ENCODE measurements at places on chromosomes 1 and 21.

DNA sequence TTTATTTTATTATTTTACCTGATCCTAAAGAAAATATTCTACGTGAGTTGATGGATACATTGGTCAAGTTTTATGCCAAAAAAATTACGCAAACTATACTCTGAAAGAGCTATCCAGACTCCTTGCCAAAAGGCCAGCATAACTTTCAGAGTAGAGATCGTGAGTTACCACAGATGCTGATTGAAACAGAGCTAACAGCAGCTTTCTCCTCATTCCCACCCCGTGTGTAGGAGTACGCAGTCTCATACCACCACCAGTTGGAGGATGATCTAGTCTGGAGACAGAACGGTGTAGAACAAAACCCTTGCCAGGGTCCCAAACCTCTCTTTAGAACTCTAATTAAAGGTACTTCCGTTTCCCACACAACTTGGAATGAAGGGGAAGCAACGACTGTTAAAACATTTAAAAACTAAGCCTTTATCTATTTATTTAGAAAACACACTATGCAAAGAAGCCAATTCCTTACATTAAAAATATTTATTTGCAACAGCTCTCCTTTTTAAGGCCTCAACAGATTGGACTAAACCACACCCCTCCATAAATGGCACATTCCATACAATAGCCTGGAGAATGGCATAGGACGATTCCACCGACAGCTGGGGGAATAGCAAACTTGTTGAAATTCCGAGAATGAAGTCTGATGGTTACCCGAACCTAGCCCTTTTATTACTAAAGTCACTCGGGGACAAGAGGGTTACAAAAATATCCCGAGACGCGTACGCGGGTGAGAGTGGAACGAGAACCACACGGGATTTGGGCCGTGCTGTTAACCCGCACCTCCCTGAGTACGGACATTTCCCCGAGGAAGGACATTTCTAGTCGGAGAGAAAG, 1.4 kb downstream of the NUCKS1 start:
- peak; percentile 57 for DNase-seq

DNA sequence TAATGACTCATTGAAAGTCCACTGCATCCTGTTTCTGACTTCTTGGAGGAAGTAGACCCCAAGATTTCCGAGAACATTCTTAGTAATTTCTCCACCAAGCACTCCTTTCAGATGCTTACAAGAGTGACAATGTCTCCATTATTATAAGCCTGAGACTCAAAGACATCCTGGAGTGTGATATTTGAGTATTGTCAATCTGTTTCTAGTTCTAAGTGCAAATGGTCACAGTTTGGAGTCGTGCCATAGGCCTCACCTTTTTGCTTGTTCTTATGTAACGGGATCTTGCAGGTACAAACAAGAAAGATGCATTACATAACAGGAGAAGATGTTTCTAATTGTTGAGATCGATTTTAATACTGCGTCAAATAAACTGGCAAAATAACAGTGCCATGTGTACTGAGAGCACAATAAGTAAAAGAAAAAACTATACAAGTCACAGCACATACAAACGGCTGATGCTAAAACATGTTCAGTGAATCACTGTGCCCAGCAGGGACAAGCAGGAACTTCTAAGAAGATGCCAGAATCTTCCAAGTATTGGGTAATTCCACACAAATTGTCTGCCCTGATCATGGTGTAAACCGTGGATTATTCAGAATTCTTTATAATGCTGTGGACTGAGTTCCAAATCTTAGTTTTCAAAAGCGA, 54.1 kb downstream of the CD2 start:
- no peak for DNase-seq

- DNase-seq, result no peak
Observed at GRCh38 chr1:198105185-198105584, 51.6 kb upstream of the NEK7 start.

DNA sequence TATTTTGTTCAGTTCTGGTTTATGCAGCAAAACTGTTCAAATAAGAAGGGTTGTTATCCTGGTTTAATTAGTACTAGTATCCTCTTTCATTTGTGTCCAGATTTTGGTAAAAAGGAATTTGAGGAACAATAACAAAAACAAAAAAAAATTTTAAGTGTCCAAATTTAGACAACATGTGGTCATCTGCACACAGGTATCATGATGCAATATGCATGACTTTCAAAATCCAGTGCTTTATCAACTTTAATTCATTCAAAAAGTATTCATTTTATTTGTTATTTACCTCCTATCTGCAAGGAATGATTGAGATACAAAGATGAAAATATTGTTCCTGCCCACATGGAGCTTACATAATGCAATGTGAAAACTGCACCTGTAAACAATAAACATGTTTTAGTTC, 16.7 kb upstream of the MAGI3 start:
- no peak for DNase-seq

DNA sequence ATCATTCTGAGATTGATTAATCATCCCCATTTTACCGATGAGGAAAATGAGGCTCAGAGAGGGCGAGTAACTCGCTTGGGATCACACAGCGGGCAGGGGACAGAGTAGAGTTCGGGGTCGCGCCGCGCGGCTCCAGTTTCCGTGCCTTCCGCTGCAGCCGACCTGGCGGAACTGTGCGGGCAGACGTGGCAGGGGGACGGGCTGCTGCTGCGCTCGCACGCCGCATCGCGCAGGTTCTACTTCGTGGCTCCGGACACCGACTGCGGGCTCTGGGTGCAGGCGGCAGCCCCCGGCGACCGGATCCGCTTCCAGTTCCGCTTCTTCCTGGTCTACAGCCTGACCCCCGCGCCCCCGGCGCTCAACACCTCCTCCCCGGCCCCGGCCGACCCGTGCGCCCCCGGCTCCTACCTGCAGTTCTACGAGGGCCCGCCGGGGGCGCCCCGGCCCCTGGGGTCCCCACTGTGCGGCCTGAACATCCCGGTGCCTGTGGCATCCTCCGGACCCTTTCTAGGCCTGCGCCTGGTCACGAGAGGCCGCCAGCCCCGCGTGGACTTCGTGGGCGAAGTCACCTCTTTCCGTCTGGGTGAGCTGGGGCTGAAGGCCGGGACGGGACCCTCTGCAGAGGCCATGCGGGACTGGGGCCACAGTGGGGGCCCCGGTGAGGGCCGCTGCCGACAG, 2.3 kb downstream of the LDLRAD2 start:
- no peak for DNase-seq

DNA sequence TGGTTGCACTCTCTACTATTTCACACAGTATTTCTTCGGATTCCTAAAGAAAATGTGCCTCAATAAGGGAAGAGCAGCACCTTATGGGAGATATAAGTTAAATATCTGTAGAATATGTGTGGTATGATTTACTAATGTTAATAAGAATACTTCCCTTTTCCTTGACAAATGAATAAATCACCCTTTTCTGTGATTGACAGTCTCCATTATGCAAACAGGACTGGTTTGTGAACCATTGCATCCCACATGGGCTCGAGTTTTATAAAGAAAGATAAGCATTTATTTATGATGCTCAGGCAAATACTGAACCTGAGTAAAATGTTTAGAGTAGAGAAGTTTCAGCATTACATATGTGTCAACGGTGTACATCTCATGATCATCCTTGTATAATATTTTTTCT, 587.7 kb upstream of the BRINP3 start:
- DNase-seq, result no peak

DNA sequence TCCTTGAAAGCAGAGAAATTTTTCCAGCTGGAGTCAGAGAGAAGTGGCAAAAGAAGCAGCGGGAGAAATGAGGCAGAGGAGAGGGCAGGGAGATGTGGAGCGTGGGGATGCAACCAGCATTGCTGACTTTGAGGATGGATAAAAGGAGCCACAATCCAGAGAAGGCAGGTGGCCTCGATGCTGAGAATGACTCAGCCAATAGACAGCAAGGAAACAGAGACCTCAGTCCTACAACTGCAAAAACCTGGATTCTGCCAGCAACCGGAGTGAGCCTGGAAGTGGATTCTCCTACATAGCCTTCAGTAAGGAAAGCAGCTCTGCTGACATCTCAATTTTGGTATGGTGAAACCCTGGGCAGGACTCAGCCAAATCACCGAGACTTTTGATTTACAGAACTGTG, 128.9 kb upstream of the ATP1B1 start:
- DNase-seq, result no peak

GRCh38 chr1:93588206-93588605, 93.4 kb downstream of the BCAR3 start:
- no peak for DNase-seq

- no peak for DNase-seq
Observed at GRCh38 chr21:28247454-28248020, 745.1 kb downstream of the LTN1 start.

DNA sequence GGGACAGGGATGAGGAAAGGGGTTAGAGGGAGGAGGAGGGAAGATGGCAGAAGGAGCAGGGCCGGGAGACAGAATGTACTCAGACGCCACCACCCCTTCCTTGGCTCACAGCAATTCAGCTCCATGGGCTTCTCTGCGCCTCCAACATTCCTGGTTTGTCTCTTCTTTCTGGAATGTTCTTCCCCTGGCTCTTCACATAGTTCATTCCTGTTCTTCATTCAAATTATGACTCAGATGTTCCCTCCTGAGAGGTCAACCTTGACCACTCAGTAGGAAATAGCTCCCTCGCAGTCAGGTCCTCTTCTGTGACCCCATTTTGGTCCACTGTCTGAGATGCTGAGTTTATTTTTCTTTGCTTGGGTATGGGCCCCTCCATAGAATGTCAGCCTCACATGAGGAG, 203.2 kb downstream of the C1orf94 start:
- DNase-seq, result no peak

GRCh38 chr1:32231843-32232432, 9.7 kb downstream of the EIF3I start:
- no peak for DNase-seq

- no peak for DNase-seq
Observed at GRCh38 chr1:71780681-71781080, 501.7 kb downstream of the NEGR1 start.

GRCh38 chr1:61042466-61043009, 39.8 kb upstream of the NFIA start:
- DNase-seq, result no peak

GRCh38 chr1:64405833-64406232, 64.1 kb upstream of the CACHD1 start:
- DNase-seq, result no peak

DNA sequence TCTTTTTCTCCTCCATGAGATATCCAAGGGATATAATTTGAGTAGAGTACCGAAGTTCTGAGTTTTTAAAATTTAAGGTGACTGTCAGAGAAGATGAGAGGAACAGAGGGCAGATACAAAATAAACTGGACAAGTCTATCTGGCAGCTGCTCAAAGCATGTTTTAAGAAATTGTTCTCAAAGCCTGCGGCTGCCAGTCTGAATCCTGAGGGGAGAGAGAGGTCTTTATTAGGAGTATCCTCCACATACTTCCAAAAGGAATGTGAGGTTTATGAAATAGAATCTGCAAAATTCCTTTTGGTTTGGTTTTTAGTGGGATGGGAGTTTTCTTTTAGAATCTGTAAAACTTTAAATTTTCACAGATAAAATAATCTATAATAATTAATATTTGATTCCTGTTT, 41.3 kb downstream of the TTC13 start:
- DNase-seq, result no peak

DNA sequence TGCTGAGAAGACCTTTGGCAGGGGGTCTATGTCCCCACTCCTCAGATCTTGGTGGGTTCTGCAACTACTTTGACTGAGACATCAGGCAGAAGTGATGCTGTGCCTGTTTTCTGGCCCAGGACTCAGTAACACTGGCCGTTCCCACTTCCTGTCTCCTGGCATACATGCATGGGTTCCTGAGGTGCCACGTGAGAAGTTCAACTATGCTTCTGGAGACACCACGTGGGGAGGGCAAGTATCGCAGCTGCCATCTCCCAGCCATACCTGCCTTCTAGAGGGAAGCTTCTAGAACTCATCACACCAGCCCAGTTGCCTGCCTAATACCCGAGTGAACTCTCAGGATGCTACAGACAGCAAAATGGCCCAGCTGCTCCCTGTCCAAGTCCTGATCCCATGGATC, 65.8 kb downstream of the TRABD2B start:
- DNase-seq, result no peak

- no peak for DNase-seq
Observed at GRCh38 chr21:37580666-37581065, 214.1 kb downstream of the DYRK1A start.

DNA sequence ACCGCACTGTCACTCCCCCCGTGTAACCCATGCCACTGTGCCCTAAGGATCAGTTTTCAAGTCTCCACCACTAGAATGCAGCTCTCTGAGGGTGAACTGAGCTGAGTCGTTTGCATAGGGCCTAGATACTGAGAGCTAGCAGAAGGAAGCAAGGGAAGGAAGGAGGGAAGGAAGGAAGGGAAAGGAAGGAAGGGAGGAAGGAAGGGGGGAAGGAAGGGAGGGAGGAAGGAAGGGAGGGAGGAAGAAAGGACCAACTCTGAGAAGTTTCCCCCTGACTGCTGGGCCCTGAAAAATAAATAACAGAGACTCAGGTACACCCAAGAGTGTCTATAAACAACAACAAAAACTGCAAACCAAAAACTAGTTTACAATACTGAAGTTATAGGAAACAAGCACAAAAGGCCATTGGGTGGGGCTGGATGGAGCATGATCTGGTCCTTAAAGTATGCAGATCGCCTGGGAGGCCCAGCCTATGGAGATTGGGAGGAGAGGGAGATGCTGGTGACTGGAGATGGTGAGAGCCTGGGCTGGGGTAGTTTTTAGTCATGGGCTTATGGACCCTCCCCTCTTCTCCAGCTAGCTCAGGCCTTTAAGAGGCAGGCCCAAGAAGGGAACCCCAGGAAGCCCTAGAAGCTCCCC, 1.7 kb upstream of the MRPS15 start:
- no peak for DNase-seq

GRCh38 chr21:39109596-39110210, 73.5 kb downstream of the PSMG1 start:
- DNase-seq, result no peak

DNA sequence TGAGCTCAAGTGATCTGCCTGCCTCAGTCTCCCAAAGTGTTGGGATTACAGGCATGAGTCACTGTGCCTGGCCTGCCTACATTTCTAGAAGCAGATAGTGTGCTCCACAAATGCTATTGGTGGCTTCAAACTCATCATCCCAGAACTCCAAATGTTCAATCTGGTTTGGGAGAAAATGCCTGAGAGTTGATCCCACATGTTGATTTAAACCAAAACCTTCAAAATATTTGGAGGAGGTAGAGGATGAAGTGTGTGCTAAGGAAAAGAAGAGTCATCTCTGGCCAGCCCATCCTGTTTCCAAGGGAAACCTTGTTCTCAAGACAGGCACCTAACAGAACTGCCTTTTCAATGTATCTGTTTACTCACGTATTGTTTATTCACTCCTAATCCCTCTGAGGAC, 55.4 kb upstream of the GRHL3 start:
- no peak for DNase-seq

- DNase-seq, result no peak
Observed at GRCh38 chr1:2840036-2840809, 38.7 kb upstream of the TTC34 start.

DNA sequence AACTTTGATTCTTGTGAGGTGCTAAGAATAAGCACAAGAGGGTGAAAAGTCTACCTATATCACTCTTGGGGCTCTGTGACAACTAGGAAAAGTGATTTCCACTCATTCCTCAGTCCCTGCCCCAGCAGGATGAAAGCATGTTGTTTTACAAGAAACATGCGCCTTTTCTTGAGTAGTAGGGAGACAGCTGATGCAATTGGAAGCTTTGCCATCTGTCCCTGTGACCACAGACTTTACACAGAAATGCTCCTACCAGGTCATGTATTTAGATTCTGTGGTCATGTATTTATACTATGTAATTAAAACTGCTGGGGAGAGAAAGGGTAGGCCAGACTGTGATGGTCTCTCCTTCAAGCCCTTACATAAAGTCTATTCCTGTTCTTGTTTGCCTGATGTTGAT, 445.5 kb downstream of the PTPRC start:
- no peak for DNase-seq

GRCh38 chr1:10694274-10694632, 102.2 kb downstream of the CASZ1 start:
- no peak for DNase-seq

- DNase-seq, result no peak
Observed at GRCh38 chr1:29683472-29683871, 447.1 kb downstream of the PTPRU start.
